ENCODE measurements at places on chromosomes 11 and 22.
A peak's percentile ranks its signal among the peaks of the same experiment; 100 is the strongest.

GRCh38 chr11:102386136-102386734 lies 39.2 kb downstream of the BIRC2 start:
- no peak for DNase-seq

DNA sequence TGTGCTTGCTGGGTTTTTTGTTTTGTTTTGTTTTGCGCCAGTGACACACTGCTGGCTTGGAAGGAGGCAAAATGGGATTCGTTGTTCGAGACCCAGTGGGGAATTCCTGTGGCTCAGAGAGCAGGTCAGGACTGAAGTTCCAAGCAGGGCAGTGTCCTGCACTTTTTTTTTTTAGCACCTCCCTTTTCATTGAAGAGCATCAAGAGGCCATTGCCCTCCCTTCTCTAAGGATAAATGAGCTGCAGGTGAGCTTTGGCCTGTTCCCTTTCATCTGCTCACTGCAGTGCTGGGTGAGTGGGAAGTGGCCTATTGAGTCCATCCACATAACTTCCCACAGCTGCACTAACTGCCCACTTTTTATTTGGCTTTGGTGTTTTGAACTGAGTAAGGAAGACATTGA lies 87.8 kb downstream of the ARHGAP42 start:
- DNase-seq: no peak

GRCh38 chr22:24129980-24130379 lies 51.3 kb upstream of the SUSD2 start:
- no peak for DNase-seq

DNA sequence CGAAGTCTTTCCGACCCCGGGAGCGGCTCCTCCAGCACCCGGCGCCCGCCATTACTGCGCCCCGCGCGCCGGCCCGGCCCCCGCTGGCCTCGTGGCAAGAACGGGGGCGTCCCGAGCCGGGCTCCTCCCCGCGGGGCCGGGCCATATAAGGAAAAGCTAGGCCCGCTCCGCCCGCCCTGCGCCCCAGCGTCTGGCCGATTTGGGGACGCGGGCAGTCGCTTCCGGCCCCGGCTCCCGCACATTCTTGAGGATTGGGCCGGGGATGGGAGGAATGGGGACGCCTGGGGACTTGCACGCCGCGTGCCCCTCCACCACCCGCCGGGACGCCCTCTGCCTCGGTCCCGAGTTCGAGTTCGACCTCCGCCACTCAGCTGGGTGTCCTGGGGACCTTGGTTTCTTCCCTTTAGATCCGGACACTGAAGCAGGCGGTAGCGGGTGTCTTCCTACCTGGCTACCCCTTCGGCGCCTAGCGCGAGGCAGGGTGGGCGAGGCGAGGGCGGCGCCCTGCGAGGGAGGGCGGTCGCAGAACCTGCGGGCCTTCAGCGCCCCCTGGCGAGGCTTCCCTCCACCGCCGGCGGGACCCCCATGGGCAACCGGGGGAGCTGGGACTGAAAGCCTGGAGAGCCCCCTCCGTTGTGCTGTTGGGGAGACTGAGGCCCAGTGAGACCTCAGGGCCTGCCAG lies 3.8 kb downstream of the SMTN start:
- DNase-seq: peak; percentile 55

DNA sequence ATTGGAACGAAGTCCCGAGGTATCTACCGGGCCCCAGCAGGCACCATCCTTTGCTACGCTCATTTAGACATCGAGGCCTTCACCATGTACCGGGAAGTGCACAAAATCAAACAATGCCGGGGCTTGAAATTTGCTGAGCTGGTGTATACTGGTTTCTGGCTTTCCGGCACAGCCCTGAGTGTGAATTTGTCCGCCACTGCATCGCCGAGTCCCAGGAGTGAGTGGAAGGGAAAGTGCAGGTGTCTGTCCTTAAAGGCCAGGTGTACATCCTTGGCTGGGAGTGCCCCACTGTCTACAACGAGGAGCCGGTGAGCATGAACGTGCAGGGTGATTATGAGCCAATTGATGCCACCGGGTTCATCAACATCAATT lies 158.8 kb upstream of the GUCY1A2 start:
- no peak for DNase-seq

DNA sequence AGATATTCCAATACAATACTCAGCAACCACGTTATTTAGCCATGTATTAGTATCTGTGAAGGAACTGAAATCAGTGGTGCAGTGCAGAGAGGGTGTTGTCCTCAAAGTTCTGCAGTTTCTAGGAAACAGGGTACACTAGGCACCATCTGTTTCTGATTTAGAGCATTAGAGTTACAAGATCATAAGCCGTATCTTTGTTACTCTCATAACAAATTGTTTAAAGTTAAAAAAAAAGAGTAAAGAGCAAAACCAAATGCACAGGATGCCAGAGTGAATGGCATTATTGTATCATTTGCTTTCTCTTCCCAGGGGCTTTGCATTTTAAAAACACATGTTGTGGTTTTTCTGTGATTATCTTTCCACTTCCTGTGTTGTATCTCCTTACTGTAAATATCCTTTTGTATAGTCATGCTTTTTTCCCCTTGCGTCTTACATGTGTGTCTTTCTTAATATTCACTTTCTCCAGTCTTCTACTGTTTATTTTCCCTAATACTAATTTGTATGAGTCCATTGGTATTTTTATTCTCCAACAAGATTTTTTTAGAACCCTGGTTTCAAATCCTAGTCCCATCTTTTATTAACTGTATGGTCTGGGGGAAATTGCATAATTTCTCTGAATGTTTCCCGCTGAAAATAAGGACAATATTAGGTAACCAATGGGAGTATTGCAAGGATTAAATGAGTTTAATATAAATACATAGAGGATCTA lies 15.2 kb upstream of the NUP160 start:
- no peak for DNase-seq

GRCh38 chr11:114562166-114562916 lies 2.7 kb upstream of the NXPE1 start:
- no peak for DNase-seq

- no peak for DNase-seq
Observed at GRCh38 chr11:78371221-78371891, 46.3 kb downstream of the GAB2 start.

GRCh38 chr11:45655012-45655283 lies 10.5 kb downstream of the CHST1 start:
- no peak for DNase-seq

DNA sequence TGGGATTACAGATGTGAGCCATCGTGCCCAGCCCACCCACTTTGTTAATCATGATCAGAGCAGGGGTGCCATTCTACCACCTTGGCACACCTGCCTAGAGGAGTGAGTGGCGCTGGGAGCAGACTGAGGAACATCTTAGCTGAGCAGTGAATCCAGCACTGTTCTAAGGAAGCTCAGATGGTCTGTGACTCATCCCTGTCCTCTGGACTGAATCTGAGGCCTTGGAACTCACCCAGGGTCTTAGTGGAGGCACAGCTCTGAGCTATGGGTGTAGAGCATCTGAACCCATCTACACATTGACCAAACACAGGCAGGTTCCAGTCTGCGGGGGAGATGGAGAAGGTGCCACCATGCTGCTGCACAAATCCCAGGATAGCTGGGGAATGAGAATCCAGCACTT lies 14.9 kb downstream of the PGAP2 start:
- DNase-seq: no peak

DNA sequence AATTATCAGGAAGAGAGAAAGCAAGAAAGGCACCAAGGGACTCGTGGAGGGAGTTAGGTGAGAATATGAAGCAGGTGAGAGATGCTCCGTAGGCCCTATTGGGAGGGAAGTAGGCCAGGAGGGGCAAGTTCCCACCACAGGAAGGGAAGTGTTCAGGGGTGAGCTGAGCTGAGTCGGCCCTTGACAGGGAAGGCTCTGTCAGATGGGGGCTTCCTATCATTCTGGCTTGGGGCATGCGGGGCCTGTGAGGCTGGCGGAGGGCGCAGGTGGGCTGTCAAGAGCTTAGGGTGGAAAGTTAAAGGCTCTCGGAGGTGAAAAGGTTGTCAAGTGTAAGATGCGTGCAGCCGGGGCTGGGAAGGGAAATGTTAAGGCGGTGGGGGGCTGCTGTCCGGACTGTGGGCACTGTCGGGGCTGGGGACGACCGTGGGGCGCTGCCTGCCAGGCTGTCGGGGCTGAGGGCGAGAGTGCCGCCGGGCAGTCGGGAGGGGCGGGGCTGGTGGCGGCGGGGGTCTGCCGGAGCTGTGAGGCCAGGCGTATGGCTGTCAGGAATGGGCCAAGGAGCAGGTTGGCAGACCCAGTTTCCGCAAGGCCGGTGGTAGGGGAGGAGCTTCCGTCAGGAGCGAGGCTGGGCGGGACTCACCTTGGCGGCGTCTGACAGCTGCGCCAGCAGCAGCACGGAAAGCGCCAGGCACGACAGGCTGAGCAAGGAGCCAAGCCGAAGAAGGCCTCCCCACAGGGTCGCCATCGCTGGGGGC lies 496 bp downstream of the TMEM9B start:
- peak; percentile 63 for DNase-seq

GRCh38 chr11:121574801-121575200 lies 122.0 kb upstream of the SORL1-AS1 start:
- no peak for DNase-seq

- DNase-seq: no peak
Observed at GRCh38 chr22:39449708-39450107, 7.1 kb upstream of the MGAT3 start.

DNA sequence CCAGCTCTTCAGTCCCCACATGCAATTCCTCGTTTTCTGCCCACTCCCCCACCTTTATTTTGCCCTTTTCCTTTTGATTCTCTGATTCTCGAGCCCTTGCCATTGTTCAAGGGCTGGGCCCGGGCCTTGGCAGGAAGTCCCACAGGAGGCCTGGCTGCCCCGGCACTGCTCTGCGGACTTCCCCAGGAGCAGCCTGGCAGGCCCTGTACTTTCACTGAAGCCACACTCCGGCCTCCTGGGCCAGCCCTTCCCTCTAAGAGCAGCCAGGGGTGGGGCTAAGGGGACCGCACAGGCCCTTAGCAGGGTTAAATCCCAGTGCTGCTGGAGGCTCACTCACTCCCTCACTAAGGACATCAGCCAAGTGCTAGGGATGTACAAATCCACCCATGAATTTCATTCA lies 4.1 kb downstream of the LRRC32 start:
- no peak for DNase-seq

GRCh38 chr11:10785146-10785474 lies 23.6 kb downstream of the EIF4G2 start:
- no peak for DNase-seq

DNA sequence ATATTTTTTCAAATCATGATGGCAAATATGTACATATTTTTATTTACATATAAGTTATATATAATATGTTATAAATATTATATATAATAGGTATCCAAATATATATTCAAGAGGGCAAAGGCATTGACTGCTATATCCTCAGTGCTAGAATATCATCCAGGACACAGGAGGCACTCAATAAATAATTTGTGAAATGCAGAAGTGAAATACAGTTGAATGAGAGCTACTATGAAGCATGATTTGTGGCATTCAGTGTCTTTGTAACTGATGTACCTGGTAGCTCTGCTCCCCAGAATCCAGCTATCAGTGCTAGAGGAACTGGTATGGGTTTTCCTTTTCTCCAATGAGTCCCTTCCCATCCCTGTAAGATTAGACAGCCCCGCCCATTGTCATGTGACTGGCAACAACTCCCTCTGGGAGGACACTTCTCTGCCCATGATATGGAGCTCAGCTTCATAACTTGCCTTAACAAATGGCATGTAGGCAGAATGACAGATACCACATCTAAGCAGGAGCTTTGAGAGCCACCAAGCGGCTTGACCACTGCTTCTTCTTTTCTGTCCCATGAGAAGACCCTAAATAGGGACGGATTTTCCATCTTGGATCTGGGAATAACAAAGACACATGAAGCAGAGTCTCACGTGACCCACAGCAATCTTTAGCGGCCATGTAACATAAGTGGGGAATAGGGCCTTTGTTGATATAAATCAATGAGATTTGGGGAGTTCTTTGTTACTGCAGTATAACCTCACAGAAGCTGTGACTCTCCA lies 10.2 kb upstream of the CD82 start:
- DNase-seq: no peak

GRCh38 chr11:69167130-69167915 lies 11.6 kb downstream of the SMIM38 start:
- DNase-seq: no peak

DNA sequence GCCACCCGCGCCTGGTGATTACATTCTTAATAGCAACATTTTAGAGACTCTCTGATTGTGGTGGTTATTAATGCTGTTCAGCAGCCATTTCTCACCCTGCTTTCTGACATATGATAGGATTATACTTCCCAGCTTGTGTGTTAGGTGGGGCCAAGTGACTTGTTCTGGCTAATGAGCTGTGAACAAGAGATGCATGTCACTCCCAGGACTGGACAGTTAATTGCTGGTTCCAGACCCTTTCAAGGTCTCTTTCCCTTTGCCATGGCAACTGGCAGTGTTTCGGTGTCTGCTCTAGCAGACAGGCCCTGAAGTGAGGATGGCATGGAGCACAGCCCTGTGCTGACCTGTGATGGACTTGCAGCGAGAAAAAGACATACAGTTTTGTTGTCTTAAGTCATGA lies 8.9 kb upstream of the PTPRJ start:
- no peak for DNase-seq

DNA sequence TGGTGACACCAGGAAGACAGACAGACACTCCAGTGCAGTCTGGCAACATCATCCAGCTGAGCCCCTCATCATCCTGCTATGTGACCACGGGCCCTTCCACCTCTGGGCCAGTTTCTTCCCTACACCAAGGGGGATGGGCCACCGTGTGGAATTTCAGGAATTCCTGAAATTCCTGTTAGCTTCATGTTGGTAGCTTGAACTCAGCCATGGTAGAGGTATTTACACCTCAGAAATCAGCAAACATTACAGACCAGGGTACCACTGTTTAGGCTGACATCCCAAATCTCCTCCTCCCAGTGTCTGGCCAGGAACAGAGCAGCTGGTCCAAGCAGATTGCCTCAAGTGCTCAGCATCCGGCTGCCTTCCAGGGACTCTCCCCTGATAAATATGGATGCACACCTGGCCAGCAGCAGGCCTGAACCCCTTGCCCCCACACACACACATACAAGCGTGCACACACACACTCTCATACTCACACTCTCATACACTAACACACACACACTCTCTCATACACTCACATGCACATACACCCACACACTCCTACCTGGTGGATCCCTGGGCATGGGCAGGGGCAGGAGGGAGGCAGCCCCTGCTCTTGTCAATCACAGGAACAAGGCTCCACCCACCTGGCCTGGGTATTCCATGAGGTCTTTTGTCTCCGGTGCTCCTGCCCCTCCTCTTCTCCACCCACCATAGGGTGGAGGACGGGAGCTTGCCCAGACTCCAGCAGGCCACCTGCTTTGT lies 85.2 kb downstream of the BUD13 start:
- DNase-seq: no peak

- no peak for DNase-seq
Observed at GRCh38 chr11:76663486-76663810, 7.1 kb downstream of the LRRC32 start.

DNA sequence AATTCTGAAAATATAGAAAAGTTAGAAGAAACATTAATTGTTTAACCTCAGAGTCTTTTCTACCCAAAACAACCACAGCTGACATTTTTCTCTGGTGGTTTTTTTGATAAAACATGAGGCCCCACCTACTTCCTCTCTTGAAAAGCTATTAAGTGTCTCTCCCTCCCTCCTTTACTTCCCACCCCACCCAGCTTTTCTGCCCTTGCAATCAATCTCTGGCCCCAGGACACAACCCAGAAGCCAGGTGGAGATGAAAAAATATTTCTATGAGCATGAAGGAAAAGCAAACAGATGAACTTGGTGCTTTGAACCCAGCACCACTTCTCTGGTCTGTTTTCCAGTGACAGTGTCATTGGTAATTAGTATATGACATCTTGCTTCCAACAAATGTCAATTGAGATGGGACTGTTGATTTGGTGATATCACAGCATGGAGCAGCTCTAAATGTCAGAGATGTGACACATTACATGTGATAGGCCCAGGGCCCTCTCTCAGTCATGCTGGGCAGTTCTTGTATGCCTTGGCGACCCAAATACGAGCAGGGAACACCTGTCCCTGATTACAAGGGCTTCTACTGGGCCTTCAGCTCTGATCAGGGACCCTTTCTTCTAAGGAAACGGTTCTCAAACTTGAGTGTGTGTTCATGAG lies 23.9 kb upstream of the TMPRSS13 start:
- no peak for DNase-seq
